Fibroblast of skin of right biceps (primary cell): ENCODE measurements at places on chromosomes 5 and 9.
A peak's percentile ranks its signal among the peaks of the same experiment; 100 is the strongest.

DNA sequence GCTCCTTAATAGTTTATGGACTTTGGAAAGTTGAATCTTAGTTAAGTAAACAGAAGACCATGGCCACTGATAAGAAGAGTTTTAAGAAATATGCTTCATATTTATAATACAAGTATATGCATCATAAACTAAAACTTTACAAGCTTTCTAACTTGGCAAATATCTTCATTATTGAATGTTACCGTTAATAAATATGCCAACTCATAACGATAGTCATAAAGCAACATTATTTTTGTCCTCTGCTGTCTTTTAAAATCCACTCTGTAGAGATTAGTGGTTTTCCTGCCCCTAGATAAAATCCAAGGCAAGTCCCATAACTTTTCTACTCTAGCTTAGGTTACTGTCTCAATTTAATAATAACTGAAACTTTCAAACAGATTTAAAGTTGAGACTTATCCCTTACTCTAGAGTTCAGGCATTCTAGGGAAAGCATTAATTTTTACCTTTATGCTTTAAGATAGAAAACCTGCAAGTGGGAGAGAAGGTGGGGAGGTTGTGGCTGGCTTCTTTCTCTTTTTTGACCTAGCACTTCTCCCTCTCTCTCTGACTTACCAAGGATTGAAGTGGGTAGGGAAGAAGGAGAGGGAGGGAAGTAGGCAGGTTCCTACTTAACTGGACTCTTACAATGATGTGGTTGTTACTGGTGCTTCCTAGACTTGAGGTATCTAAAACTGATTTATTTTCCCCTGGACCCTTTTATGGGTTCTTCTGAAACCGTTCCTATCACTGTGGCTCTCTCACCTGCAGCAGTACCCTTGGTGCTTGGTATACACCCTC, 29.6 kb downstream of the RNF145 start:
- no peak for DNase-seq

- DNase-seq, result no peak
Measured at GRCh38 chr5:78269088-78269703, 25.3 kb downstream of the AP3B1 start.

DNA sequence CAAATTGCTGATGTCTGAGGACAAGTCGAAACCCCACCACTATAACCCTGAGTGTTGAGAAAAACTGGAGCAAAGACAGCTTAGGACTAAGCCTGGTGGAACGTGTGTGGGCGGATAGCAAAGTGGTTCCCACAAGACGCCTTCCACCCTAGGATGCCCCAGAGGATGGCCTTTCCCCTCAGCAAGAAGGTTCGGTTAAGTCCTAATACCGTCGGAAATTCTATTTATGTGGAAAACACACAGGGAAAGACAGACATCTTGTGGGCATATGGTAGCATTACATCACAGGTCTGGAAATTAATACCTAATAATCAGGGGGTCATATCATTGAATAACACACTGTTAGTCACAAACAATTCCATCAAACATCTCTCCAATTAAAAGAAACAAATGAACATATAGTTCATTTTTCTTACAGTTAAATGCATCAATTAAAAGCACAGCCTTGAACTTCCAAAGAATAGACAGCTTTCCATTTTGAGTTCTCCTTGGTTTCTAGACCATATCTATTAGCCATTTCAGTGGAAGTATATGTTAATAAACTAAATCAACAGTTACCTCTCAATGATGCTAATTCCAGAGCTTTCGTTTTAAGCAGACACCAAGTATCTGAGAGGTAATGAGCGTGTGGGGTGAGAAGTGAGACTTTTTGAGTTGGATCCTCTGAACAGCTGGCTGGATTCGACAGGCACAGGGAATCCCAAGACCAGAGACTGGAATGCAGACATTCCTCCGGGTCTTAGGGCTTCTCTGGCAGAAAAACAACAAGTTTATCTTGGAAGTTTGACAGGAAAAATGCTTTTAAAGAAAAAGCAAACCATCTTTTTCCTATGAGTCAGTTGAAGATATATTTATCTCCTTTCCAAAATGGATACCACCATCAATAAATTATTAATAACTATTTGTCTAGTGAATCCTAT, 2.9 kb upstream of the ICE1 start:
- peak; percentile 62 for DNase-seq

DNA sequence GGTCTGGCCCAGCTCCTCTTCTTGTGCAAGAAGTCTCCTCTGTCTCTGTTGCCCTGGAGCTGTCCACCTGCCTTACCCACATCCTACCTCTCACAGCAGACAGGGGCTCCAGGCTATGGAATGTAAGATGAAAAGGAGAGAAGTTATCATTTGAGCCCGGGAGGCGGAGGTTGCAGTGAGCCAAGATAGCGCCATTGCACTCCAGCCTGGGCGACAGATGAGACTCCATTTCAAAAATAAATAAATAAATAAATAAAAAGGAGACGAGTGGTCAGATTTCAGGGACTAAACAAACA, 37.5 kb upstream of the DENND4C start:
- no peak for DNase-seq

DNA sequence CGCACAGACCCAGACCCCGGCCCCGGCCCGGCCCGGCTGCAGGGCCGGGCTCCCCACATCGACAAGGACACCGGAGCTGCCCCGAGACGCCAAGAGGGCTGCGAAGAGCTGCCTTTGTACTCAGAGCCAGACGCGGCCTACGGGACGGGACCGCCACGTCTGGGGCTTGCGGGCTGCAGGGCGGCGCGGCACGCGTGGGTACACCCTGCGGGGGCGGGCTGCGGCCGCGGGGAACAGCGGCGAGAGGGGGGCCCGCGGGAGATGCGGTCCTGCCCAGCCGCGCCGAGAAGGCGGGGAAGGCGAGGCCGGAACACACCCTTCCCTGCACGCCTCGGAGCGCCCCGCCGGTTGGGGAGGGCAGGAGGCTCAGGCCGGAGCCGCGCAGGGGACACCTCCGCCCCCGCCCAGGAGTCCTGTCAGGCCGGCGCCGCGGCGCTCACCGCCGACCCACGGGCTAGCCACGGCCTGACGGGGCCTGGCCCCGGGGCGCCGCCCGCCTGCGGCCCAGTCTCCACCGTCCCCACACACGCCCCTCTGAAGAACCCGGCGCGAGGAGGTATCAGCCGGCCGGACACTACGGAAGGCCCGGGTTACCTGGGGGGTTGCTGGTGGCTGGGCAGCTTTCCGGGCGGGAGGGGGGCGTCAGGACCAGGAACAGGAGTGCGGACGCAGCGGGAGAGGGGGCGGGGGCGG, 478 bp downstream of the RAB14 start:
- no peak for DNase-seq

- no peak for DNase-seq
Measured at GRCh38 chr9:133153227-133154096, 10.3 kb downstream of the GBGT1 start.

GRCh38 chr9:116149844-116150243, 3.7 kb upstream of the PAPPA start:
- peak; percentile 33 for DNase-seq
